ENCODE measurements at places on chromosomes 1 and 21.

GRCh38 chr1:243343970-243344937 is 88.4 kb downstream of the SDCCAG8 start:
- DNase-seq, result no peak

DNA sequence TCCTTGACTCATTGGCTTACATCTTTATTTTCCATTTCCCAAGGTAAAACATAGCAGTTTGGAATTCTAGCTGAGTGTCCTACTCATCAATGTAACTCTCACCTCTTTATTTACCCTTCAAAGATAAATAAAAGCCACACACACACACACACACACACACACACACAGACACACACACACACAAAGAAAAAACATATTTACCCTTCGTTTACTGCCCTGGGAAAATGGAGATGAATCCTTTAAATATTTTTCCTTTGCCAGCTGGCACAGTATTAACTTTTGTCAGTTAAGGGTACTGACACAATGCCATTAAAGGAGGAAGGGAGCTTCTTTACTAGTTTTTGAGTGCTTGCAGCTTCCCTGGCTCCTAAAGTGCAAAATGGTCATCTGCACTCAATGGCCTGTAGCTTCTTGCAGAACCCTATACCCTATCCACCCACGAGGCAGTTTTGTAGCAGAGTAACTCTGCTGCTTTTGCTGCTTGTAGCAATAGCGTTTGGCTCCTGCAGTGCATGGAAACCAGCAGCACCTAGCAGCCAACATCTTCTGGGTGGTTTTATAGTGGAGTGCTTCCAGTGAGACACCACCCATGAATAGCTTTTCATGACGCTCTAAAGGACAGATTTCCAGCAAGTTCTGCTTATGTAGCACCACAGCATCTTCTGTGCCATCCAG is 103.7 kb downstream of the HS2ST1 start:
- no peak for DNase-seq

- DNase-seq, result no peak
Observed at GRCh38 chr1:230287674-230288315, 138.3 kb downstream of the PGBD5 start.

GRCh38 chr21:37550157-37550556 is 183.6 kb downstream of the DYRK1A start:
- DNase-seq, result peak; percentile 69

DNA sequence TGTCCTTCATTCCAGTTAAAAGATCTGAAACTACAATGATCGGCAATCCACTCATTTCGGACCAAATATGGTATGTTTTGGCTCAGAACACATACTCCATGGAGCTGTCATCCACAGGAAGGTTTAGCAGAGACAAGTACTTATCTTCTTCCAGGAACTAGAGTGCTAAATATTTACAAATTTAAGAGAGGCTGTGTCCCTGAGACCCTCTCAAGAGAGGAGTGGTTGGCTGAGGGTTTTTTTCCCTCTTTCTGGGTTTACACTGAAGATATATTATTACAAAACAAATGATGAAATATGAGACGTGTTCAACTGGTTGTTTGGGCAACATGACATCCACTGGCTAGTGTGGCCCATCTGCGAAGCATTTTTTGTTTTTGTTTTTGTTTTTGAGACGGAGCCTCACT is 25.9 kb upstream of the NID1 start:
- no peak for DNase-seq

GRCh38 chr21:16071761-16072160 is 342.0 kb downstream of the USP25 start:
- DNase-seq, result no peak

DNA sequence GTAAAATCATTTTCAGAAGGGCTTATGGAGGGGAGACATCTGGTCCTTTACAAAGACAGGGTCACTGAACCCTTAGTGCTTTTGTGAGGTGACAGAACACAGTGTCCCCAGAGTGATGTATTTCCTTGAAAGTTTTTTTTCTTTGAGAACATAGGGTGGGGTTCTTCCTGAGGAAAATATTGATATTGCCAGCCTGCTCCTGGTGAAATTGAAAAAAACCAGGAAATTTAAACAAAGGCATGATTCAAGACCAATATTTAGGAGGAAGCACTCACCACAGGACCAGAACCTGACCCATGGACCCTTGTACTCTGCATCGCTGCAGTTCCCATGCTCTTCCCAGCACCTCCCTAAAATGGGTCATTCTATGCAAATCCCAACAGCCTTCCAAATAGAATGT is 63.7 kb downstream of the ST6GALNAC3 start:
- no peak for DNase-seq

DNA sequence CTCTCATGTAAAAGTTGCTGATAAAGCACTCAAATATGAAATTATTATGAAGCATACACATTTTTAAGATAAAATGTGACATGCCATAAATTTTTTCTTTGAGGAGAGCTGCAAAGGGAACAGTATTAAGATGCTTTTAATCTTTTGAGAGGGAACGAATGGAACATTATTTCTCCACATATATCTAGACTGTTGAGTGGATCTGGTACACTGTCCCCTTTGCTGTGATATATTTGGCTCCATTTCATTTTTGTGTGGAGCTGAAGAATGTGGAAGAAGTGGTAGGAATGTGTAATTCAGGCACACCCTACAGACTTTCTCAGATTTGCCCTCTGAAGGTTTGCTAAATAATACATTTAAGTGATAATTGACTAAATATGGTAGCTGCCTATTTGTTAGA is 31.7 kb downstream of the PGM1 start:
- DNase-seq, result no peak

DNA sequence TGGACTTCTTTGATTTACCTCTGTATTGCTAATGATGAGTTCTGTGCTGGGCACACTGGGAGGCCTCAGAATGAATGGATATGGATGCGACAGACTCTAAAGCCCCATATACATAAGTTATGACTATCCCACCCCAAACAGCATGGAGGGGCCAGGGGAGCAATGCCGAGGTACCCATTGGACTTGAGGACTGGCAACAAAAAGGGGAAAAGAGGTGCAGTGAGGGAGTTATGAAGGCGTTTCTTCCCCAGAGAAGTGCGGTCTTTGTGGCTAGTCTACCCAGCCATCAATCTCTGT is 15.2 kb upstream of the CDCA8 start:
- no peak for DNase-seq

DNA sequence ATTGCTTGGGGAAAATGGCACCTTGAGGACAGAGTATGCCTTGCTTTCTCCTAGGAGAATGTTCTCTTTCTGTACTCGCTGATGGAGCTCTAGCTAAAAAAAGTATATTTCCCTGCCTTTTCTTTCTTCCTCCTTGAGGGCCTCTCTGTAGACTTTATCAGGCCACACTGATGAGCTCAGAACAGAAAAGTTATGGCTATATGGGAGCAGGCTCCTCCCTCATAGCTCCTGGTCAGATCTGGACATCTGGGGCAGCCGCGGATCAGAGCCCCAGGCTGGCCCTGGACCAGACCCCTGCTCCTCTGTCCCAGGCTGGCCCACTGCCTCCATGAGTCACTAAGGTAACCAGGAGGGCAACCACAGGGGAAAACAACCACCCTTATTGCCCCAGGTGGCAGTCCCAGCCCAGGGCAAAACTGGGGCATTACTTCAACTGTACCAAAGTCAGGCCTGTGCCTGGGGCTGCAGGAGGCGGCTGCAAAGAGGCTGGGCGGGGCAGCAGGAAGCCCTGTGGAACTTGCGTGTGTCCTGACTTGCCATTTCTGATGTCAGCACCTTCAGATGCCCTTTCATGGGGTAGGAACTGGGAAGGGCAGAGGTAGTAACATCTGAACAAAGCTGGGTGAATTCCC is 26.3 kb upstream of the ZNF648 start:
- DNase-seq, result peak; percentile 73

All from lower leg skin (tissue), 4 donors.